ENCODE measurements at places on chromosomes 2 and 18.

DNA sequence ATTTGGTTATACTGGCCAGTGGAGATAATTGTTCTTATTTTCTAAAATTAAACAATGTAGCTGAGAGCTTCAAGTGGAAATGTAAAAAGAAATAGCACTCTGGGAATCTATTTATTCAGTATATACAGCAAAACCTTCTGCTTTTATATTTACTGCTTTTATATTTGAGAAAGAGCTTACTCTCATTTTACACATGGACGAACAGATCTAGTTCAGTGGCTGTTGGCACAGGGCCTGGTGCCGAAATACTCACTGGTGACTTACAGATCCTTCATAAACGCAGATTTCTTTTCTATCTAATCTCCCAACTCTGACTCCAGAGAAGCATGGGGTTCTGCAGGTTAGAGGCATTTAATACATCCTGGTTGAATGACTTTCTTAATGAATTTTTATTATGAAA, 266.2 kb downstream of the ASXL3 start:
- no peak for DNase-seq

DNA sequence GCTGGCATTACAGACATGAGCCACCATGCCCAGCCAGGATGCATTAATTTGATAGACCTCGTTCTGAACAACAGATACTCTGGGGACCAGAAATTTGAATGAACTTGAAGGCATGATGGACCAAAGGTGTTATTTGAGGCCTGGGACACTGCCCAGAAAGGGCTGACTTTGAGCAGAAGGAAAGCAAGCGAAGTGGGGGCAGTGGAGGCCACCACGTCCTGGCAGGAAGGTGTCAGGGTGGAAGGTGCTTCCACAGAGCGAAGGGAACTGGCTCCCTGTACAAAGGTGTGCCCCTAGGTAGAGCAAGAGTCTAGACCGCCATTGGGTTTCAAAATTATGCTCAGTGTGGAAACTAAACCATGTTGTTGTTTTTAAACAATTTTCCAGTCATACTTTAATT, 23.9 kb downstream of the ZNF236 start:
- DNase-seq = no peak

DNA sequence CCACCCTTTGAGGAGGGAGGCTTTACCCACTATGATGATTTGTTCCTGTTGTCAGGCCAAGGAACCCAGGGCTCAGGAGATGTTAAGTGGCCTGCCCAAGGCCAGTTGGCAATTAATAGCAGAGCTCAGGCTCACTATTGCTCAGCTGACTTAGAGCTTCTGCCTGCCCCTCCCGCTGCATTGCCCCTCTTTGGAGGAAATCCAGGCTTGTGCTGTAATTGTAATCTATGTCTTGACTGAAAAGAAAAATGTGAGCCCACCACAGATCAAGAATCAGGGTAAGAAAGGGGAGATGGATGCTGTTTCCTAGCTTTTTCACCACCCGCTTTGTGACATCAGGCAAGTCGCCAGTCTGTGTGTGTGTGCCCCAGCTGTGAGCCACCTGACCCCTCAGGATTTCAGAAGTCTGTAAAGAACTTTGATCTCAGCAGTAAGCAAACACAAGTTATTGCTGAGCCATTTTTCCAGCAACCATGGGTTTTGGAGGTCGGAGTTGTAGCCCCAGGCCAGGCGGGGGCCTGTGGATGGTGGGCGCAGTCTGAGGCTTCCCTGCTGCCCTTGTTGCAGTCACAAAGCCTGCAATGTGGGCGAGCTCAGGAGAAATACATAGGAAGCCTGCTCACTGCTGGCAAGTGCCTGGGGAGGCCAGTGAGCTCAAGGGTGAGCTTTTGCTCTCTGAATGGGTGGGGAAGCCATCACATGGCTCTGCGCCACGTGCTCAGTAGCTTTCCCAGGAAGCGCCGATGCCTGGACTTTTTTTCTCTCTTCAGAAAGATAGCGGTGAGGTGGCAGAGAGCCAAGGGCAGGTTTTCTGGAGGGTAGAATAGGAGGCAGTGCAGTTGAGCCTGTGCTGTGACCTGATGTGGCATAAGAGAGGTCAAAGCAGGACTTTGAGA, 6.1 kb downstream of the CABLES1 start:
- no peak for DNase-seq

DNA sequence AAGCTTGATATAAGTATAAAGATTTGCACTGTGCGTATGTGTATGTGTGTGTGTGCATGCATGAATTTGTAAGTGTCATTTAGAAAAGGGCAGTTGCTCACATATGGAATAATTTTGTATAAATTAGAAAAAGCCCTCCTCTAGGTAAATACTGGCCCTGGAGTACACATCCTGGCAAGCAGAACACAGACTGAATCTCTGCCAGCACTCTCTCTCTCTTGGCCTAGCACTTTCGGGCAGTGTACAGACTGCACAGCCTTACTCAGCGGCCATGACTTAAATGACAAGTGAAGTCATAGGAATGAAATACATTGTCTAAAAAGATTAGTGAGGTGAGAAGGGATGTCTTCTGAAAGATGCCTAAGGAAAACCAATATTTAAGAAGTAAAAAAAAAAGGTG, 214.1 kb downstream of the RDH14 start:
- no peak for DNase-seq
